ENCODE measurements at places on chromosomes 1 and 21.

- no peak for DNase-seq
Measured at GRCh38 chr21:34132926-34133325, 59.5 kb downstream of the MRPS6 start.

DNA sequence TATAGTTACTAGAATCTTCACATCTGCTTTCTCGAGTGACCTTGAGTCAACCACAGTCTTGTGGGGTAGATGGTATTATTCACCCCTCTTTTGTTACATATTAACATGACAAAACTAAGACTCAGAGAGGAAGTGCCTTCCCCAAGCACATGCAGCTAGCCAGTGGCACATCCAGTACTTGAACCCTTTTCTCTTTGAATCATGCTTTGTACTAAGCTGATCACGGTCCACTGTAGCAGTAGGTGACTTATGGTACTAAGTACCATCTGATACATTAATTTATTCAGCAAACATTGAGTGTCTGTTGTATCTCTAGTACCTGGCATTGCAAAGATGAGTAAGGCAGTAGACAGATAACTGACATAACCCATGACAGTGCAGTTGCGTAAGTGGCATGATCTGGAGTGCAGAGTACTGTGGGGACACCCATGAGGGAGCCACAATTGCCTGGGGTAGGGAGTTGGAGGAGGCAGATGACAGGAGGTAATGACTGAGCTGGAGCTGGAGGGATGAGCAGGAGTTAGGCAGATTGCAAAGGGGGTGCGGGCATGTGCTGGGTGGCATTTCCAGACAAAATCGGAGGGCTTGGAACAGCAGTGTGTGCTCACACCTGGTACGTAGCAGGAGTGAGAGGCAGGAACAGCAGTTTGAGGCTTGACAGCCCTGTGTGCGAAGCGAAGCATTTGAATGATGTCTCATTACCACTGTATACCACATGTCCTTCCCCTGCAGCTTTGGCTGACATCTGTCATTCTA, 29.8 kb downstream of the UCK2 start:
- DNase-seq, result no peak

- DNase-seq, result no peak
Measured at GRCh38 chr1:183936009-183936408, 101.5 kb downstream of the COLGALT2 start.

- DNase-seq, result no peak
Measured at GRCh38 chr1:96872757-96873156, 151.2 kb downstream of the PTBP2 start.

DNA sequence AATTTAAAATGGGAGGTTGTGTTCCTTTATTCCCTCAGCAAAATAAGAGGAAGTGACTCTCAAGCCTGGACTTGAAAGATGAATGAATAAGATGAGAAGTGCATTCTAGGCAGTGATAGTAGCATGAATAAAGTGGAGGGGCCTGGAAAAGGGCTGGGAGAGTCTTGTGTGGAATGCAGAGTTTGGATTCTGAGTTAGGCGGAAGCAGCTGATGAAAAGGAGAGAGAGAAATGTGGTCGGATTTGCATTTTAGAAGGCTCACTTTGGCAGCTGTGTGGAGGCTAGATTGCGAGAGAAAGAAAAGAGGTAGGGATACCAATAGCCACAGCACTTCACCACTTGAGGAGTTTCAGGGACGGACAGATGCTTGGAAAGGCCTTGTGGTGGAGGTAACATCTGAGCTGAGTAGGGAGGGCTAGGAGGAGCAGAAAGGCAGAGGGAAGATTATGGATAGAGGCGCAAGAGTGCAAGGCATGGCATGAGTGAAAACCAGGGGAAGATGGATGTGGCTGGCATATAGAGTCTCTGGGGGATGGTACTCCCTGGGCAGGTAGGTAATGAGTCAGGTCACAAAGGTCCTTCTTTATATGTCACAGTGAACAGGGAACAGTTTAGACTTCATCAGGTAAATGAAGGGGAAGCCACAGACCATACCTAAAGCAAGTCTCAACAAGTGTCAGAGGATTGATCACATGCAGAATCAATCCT, 59.6 kb downstream of the ST3GAL3 start:
- DNase-seq, result no peak

- no peak for DNase-seq
Measured at GRCh38 chr1:31799895-31800673, 15.7 kb downstream of the SPOCD1 start.

DNA sequence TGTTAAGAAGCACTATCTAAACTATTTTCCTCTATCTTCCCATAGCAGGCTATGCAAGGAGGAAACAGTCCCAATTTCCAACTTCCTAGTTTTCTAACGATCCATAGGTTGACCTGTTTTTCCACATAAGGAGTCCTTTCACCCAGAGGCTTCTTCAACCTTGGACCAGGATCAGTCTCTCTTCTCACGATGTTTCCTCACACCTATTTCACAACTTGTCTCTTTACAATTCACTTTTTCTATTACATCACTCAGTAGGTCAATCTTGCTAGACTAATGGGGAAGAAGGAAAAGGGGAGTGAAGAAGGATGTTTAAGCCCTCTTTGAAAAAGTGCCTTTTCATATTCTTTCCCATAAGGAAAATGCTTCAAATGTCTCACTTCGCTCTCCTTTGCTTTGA, 15.9 kb downstream of the PALMD start:
- DNase-seq, result no peak

GRCh38 chr1:114369930-114370329, 141.1 kb downstream of the TRIM33 start:
- no peak for DNase-seq

DNA sequence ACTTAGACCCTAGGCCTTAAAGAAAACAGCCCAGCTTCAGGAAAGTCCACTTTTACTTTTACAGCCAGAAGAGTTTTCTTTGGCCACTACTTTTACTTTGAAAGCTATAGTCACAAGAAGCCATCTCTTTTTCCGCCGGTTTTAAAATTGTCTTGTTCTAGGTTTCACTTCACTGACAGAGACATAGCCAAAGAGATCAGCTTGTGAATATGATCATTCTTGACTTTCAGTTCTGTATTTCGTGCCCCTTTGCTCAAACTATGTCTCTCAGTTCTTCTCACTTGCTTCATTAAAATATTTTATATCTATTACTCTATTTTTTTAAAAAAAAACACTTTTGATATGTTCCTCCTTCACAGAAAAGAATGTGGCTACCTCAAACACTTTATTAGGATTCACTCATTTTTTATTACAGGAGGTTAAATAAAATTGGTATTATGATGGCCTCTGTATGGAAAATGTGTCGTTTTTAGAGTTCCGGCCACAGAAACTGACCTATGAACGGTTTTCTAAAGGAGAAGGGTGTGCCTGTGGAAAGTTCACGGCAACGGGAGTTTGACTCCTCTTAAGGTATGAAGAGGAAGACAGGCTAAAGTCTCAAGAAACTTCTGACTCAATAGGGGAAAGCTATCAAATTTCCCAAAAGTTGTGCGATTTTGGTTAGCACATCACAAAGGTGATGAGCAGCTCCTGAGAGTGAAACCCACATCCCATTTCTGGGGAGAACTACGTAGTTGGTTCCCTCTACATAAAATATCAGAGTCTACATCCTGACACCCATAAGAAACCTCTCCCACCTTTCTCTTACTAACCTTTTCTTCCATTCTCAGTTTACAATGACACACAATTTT, 1.2 kb downstream of the MCOLN2 start:
- no peak for DNase-seq

GRCh38 chr1:23528250-23528978, 2.6 kb downstream of the E2F2 start:
- DNase-seq, result peak; percentile 89

GRCh38 chr1:117681093-117681900, 75.4 kb downstream of the TENT5C start:
- DNase-seq, result no peak

DNA sequence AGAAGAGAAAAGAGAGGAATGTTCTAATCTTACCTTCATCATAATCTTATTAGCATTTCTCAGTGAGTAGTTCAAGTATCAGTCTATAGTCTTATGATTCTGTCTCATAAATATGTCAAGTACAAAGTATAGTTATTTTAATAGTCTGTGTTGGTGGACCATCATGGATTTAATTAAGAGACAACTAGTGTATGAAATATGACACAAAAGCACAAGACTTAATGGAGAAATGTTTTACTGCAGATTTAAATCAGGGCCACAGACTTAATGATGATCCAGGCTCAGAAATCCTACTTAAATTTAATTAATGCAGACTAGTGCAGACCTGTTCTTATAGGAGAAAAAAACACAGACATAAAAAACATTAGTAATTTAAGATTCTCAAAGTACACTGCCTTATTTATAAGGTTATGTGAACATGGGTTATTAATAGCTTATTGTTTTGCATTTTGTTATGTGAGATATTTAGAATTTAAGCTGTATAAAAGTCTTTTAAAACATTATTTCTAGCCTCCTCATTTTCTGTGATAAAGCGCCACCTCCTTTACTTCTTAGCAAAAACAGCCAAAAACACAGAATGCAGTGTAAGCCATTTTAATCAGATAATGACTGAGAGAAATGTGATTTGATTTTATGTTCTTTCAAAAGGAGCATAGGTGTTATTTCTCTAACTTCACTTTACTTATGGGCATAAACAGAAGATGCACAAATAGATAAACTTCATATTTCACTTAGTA, 255.0 kb upstream of the SNX7 start:
- DNase-seq, result no peak

GRCh38 chr1:24553931-24554330, 2.0 kb upstream of the NCMAP start:
- DNase-seq, result no peak

- no peak for DNase-seq
Measured at GRCh38 chr1:173568483-173568882, 34.4 kb downstream of the SLC9C2 start.

DNA sequence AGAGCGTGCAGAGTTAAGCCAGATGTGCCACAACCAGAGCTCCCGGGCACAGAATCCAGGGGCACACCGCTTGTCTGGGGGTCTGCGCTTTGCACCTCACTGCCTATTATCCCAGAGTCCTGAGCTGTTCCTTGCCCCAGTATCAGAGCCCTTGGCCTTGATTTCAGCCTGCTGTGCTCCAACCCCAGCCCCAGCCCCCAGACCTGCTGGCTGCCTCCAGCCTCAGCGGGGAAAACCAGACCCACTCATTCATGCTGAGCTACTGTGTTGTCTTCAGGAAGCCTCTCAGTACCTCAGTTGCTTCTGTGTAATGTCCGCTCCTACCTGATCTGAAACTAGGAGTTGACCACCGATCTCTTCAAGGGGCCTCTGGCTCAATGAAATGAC, 1.1 kb downstream of the IKBKE start:
- DNase-seq, result no peak

- no peak for DNase-seq
Measured at GRCh38 chr1:61708953-61709907, 15.7 kb downstream of the TM2D1 start.

DNA sequence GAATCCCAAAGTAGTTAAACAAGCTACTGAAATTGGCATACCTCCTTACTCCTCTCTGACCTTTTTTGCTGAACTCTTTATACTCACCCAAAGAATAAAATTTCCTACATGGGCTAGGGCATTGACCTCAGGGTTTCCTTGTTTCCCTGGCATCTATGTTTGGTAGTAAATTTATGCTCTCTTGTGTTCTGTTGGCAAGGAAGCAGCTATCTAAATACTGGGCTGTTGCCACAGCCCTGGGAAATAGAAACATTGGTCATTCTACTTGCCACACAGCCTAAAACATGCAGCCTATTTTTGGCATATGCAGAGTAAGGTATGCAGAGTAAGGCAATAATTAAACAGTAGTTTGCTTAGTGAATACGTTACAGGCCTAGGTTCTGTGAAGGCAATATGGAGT, 351.4 kb downstream of the HLX start:
- DNase-seq, result no peak

DNA sequence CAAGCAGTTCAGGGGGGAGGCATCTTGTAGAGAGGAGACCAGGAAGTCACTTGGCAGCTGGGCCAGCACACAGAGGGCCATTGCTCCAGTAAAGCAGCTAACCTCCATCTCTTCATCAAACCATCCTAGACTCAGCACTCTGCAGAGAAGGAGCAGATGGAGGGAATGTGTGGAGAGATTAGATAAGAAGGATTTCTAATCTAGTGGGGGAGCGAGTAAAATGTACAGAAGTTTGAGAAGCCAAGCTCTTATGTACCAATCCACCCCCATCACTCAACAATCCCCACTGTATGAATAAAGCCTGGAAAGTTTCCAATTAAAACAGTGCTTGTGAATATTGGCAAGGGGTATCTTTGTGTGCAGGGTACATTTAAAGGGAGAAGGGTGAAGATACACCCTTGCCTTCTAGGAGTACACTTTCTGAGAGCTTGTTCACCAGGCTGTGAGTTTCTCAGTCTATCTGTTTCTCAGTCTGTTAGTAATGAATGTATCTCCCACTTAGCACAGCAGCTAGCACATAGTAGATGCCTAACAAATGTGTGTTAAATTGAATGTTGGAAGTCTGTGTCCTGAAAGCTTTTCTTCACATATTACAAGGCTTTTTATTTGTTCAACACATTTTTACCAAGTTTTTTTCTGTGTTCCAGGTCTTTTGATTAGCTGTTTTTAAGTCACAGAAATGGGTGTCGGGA, 142.7 kb upstream of the UBE2U start:
- no peak for DNase-seq

DNA sequence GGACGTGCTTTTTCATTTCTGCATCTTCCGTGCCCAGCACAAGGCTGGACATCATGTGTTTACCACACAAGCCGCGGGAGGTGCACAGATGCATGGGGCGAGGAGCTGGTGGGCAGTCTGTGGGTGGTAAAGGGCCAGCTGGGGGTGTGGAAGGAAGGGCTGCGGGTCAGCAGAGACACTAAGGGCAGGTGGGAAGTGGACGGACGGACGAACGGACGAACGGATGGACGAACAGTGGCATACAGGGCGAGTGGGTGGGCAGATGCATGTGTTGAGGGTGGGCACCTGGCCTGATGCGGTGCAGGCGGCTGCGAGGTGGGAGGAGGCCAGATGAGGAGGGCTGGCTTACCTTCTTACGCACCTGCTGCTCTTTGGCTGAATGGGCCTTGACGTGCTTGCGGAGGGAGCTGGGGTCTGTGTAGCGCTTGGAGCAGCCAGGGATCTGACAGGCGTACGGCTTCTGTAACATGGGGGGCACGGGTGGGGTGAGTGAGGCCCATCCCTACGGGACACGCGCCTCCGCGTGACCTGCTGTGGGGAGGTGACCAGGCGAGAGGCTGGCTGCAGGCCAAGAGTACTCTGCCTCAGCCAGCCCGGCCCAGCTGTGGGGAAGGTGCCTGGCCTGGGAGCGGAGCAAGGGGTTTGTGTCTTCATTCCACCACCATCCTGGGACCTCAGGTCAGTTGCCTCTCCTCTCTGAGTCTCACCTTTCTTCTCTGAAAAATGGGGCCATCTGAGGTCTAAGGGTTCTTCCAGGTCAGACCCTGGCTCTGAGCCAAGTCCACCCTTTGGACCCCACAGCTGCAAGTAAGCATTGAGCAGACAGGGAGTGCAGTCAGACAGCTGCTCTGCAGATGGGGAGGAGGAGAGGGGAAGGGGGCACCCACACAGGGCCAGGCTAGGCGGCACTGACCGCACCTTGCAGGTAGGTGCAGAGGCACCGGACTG, 65.5 kb downstream of the DMRTB1 start:
- DNase-seq, result no peak

GRCh38 chr1:36771660-36772284, 262.5 kb downstream of the GRIK3 start:
- DNase-seq, result no peak

GRCh38 chr1:218809625-218810024, 364.1 kb upstream of the LYPLAL1 start:
- DNase-seq, result no peak

GRCh38 chr1:151680826-151681225, 35.8 kb downstream of the CELF3 start:
- DNase-seq, result no peak
